Lung (tissue), 17 donors: ENCODE measurements at places on chromosomes 2 and 18. TPM values are rescaled to one million over a fixed set of nuclear protein-coding genes. Genes with fewer than 3 reads are reported as not detected.
A peak's percentile ranks its signal among the peaks of the same experiment; 100 is the strongest.

Gene PCARE
- 0.09 TPM for total RNA-seq

Gene GPR39
- total RNA-seq: 15.3 TPM

Gene CIB4
- total RNA-seq: 1.3 TPM

Gene SNORC
- 2.1 TPM for total RNA-seq

DNA sequence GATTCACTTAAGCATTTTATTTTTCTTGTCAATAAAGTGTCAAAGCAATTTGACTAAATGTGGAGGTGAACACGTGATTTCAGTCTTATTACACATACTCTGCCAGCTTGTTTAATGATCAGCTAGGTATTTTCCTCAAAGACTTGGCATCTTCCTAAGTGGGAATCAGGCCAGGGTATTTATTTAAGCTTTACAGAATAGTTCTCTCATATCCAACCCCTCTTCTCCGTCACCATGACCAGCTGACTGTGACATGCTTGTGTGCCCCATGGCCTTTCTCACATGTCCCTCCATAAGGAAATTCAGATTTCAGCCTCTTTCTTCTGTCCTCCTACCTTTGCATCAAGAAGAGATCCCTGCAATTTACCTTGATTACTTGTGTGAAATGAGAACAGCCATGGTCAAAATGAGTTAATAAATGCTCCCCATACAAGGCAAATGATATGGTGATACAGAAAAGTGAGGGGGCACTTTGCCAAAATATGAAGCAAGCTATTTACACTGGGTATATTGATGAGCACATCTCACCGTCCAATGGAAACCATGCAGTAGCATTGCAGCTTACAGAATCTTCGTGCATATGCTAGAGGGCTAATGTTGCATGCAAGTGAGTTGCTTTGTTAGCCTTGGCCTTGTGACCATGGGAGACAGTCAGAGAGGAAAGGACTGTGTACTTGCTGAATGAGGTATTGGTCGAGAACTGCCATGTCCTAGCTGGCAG lies 202.2 kb downstream of the RNF152 start:
- DNase-seq: peak; percentile 9

GRCh38 chr2:234620018-234620417 lies 123.1 kb upstream of the ARL4C start:
- DNase-seq: no peak

DNA sequence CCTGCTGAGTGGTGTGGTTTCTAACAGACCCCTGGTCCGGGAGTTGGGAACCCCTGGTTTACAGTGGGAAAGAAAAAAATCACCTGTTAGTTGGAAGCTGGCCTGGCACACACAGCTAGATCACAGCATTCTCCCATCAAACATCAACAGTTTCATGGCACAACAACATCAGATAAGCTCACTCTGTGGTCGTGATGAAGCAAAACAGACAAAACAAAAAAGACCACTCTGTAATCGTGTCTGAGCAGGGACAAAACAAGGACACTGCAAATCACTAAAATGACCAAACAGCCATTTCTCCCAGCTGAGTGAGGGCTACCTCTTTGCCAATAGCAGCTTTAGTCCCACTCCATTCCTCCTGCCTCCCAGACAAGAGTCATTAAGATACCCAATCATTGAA lies 9.0 kb upstream of the IMPACT start:
- DNase-seq: peak; percentile 46

DNA sequence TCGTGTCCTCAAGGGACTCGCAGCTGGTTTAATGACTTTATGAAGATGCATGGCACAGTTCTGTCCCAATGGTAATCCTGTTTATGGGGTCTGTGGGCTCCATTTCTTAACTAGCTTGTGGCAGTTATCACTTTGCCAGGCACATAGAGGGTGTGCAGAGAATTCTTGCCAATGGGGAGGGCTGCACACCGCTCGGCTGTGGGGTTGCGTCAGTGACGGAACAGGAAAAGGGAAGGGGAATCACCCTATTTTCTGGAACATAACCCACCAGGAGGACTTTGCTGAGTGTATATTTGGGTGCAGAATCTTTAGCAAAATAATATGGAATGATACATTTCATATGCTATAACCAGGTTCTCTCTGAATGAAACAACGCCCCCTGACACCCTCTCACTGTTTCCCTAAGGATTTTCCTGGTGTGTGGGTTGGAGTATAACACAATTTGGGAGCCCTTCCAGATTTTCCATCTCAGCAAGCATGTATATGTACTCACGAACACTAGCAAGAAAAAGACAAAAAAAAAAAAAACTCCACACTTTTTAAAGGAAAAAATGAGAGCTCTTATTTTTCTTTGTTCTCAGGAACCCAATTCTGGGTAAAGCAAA lies 43.9 kb upstream of the TRIB2 start:
- no peak for DNase-seq

DNA sequence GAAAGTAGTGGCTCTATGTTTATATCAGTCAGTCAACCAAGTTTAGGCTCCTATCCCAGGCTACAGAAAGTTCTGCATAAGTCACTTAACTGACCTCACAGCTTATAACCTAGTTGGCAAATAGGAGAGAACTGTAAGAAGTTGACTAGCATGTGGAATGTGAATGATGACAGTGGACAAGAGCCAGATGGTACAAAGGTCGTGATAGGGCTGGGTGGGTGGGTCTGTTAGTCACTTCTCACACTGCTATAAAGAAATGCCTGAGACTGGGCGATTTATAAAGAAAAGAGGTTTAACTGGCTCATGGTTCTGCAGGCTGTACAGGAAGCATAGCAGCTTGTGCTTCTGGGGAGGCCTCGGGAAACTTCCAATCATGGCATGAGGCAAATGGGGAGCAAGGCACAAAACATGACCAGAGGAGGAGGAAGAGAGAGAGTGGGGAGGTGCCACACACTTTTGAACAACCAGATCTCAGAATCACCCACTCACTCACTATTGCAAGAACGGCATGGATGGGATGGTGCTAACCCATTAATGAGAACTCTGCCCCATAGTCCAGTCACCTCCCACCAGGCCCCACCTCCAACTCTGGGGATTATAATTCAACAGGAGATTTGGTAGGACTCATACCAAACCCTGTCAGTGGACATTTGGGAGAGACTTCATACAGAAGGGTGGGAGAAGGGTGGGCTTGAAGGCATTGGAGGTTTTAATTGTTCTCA lies 68.8 kb downstream of the LTBP1 start:
- peak; percentile 50 for DNase-seq

GRCh38 chr18:44876024-44876423 lies 195.3 kb downstream of the SETBP1 start:
- no peak for DNase-seq

DNA sequence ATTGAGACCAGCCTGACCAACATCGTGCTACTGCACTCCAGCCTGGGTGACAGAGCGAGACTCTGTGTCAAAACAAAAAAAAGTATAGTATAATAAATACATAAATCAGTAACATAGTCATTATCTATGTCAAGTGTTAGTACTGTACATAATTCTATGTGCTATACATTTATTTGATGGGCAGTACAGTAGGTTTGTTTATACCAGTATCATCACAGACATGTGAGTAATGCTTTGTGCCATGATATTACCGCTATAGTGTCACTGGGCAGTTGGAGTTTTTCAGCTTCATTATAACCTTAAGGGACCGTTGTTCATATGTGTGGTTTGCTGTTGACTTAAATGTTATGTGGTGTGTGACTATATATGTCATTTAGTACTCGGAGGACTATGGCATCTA lies 24.9 kb downstream of the MTA3 start:
- no peak for DNase-seq

DNA sequence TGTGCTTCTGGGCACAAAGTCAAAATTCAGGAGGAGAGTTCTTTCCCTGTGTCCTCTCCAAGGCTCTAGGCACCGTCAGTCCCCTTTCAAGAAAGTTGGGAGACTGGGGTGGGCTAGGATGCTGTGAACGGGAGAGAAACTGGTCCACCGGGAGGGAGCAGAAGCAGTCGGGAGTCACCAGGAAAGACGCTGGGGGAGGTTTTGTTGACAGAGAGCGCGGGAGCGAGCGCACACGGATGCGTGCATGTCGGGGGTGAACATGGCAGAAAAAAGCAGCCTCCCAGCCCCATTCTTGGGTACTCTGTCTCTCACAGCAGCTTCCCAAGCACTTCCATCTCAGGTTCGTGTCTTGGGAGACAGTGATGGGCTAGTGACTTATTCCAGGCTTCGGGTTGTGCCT lies 97.1 kb upstream of the PXDN start:
- no peak for DNase-seq

- no peak for DNase-seq
Observed at GRCh38 chr2:230010501-230010900, 58.2 kb downstream of the SLC16A14 start.
